Thymus (tissue), 14 donors: ENCODE measurements at places on chromosomes 4 and X. TPM values are rescaled to one million over a fixed set of nuclear protein-coding genes. Genes with fewer than 3 reads are reported as not detected.
A peak's percentile ranks its signal among the peaks of the same experiment; 100 is the strongest.

GRCh38 chrX:148874636-148875246 lies 374.3 kb downstream of the AFF2 start:
- DNase-seq, result no peak

- DNase-seq, result no peak
Measured at GRCh38 chr4:153348006-153348405, 3.5 kb downstream of the MND1 start.

Gene TASL
- polyA plus RNA-seq, result 2.8 TPM

DNA sequence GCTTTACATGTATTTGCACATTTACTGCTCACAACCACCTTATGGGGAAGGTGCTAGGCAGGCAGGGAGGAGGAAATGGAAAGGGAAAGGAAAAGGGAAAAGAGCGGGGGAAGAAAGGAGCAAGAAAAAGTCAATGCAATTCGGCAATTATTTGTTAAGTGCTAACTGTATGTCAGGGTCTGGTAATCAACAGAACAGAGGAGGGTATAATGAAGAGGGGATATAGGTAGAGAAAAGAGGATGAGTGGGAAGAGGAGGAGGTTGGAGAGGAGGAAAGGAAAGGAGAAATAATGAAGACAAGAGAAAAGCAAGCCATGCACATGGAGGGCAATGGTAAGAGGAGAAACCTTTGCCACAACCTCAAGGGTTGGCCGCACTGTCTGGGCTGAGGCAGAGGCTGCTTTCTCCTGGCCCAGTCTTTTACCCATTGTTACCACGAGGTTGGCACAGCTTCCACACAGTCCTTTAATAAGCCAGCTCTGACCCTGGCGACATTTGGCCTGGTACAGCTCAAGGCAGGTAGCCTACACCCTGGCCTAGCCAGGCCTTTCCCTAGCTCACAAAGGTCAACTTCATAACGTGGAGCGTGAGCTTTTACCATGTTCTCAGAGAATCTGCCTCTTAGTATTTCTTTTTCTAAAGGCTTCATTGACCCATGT lies 836 bp downstream of the BTK start:
- DNase-seq, result no peak

Gene FGF13
- 2.4 TPM for polyA plus RNA-seq

DNA sequence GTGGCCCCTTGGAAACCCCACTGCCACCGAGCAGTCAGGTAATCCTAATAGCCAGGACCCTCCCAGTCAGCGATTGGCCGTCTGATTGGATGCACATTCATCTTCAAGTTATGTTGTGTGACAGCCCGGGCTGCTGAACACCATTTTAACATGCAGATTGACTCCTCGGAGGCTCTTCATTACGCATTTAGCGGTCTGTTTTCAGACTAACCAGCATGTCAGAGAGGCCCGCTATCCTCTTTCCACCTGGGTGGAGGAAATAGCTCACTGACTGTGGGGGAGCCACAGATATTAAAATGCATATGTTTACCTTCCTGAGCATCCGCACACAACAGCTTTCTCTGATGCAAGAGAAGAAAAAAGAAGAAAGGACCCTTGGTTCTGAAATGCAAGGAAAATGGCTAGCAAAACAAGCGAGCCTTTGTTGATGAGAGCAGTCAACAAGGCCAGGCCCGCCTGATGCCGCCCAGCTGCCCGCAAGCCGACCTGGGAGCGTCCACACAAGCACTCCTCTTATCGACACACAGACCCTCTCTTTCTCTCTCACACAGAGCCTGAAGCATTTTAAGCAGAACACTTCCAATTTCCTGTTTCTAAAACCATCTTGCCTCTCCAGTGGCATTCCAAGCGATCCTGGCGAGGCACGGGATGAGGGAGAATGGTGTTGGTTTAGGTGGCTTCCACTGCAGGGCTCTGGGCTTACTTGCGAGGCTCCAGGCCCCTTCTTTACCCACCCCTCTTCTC lies 118.3 kb downstream of the MGST2 start:
- DNase-seq, result no peak

Gene SFRP2
- polyA plus RNA-seq, result 0.96 TPM

- no peak for DNase-seq
Measured at GRCh38 chr4:139455126-139455538, 1.2 kb downstream of the RAB33B start.

Gene EDNRA
- 4.7 TPM for polyA plus RNA-seq

GRCh38 chrX:110407910-110408545 lies 49.4 kb downstream of the RTL9 start:
- peak; percentile 25 for DNase-seq

GRCh38 chr4:177339477-177340374 lies 30.1 kb downstream of the NEIL3 start:
- no peak for DNase-seq

- DNase-seq, result no peak
Measured at GRCh38 chr4:134337574-134337973, 136.0 kb upstream of the PABPC4L start.

DNA sequence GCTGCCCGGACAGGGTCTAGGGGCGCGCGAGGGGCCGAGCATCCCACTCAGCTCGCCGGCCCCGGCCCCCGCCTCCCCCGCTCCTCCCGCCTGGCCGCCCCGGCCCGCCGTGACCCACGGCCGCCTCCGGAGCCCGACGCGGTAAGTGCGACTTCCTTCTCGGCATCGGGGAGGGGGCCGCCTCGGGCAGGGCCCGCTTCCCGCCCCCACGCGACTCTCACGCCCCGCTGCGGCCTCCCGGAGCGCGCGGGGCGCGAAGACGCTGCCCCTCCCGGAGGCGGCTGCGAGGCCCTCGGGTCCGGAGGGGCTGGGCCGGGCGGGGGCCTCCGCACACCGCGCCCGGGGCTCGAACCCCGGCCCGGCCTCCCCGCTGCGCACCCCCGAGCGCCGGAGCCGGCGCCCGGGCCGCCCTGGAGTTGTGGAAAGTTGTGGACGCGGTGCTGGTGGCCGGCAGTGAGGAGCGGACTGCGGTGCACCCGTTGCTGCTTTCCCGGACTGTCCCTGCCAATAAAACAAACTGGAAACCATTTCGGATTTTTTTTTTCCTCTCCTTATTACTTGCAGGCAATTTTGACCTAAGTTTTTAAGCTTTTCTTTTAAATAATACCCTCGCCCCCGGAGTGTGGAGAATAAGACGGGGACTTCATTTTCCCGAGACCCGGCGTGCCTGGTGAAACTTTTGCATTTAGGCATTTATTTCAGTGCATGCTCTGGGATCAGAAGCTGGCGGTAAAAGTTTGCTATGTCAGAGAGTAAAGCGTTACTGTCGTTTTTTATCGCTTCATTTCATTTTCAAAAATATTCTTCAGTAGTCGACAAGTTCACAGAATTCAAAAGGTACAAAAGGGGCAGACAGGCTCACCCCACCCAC lies 13.0 kb upstream of the TMEM156 start:
- no peak for DNase-seq

GRCh38 chrX:43741843-43742573 lies 85.9 kb downstream of the MAOA start:
- DNase-seq, result no peak

GRCh38 chrX:56833626-56834025 lies 104.6 kb downstream of the NBDY start:
- no peak for DNase-seq

- DNase-seq, result no peak
Measured at GRCh38 chr4:80462621-80463091, 127.1 kb downstream of the CFAP299 start.

- DNase-seq, result no peak
Measured at GRCh38 chr4:168713253-168713652, 216.4 kb downstream of the PALLD start.

Gene ADH6
- 1.5 TPM for polyA plus RNA-seq

GRCh38 chr4:153027866-153028265 lies 91.7 kb downstream of the FHDC1 start:
- no peak for DNase-seq

DNA sequence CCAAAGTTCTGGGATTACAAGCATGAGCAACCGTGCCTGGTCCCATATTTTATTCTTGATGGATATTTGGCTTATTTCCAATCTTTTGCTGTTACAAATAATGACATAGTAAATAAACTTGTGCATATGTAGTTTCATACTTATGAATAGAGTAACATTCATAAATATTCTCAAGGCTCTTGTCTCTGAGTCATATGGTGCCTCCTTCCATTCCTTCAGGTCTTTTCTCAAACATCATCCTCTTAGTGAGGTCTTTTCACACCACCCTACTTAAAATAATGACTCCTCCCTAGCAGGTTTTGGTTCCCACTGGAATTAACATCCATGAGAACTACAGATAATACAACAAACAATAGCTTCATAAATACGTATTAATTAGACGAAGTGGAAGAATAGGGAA lies 416.6 kb downstream of the IQCM start:
- DNase-seq, result no peak

Gene VCX
- polyA plus RNA-seq, result not detected

- no peak for DNase-seq
Measured at GRCh38 chr4:84615355-84615754, 32.4 kb downstream of the CDS1 start.

- DNase-seq, result no peak
Measured at GRCh38 chr4:38695809-38696208, 31.8 kb downstream of the KLF3 start.
